ENCODE measurements at places on chromosomes 13 and 19.

DNA sequence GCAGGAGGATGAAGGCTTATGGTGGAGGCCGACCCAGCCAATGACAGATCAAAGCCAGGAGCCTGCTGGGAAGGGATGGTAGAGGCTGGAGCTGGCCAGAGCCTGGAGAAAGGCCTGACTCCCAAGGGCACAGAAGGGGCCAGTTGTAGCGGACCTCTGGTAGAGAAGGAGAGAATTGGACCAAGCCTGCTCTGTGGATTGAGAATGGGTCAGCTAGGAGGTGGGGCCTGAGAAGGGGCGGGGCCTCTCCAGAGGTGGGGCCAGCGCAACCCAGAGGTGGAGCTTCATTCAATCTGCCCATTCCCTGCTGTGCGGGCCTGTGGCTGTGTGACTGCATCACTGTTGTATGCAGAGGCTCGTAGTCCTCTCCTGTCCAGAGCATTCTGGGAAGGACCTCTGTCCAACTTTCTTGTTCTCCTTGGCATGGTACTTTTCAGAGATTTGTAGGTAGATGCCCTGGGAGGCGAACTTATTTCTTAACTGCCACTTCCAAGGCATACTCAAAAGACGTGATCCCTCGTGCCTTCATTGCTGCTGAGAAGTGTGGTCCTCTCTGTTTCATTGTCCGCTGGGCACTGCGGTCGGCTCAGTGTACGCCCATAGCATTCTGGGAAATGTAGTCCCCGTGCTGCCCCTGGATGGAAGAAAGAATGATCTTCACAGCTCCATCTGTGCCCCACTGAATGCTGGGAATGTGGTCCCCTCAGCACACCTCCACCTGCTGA is 6.7 kb downstream of the GRIN2D start:
- DNase-seq = no peak

DNA sequence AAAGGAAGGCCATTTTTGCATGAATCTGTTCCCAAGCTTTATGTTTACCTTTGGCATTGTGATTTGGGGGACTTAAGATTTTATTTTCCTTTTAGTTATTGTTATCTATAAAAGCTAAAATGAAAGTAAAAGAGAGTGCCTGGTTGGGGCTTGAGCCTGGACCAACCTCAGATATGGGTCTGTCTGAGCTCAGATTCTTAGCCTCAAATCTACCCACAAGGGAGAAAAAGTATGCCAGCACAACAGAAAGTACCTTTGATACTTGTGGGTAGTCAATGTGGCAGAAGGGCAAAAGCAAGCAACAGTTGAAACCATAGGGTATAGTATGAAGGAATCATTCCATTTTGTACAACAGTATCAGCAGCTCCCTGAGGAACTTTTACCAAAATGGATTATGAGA is 26.6 kb upstream of the KBTBD6 start:
- DNase-seq = no peak

- DNase-seq = no peak
Measured at GRCh38 chr13:93345770-93346169, 119.2 kb downstream of the GPC6 start.

DNA sequence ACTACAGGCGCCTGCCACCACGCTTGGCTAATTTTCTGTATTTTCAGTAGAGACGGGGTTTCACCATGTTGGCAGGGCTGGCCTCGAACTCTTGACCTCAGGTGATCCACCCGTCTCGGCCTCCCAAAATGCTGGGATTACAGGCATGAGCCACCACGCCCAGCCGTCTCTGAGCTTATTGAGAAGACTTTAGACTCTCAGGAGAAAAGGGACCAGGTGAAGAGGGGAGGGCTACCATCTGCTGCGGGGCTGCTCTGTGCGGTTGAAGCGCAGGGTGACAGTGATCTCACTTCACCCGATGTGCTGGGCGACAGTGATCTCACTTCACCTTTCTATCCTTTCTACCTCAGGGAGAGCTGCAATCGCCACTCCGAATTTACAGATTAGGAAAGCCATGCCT is 25.3 kb downstream of the PDCD5 start:
- DNase-seq = no peak

- DNase-seq = no peak
Measured at GRCh38 chr13:42814868-42815267, 33.5 kb downstream of the FAM216B start.

DNA sequence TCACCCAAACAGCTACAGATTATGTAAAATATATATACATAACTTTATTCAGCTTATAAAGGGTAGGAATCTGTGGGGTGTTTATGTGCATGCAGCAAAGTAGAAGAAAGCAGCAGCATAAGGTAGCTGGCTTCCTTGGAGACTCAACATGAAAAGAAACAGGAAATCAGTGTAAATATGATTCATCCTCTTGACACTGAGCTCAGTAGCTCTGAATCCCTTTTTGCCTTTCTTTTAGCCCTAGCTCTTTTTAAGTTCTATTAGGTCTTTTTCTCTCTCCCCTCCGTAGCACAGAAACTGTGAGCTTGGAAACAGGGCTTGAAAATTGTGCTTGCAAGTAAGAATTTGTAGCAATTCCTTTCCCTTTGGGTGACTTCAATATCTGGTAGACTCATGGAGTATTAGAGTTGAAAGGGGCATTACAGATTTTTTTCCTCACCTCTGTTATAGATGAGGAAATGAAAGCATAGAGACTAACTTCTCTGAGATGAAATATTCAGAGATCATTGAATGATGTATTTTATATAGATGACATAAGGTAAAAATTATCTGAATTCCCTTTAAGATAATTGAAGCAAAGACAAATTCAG is 314.4 kb downstream of the PCDH9 start:
- no peak for DNase-seq

DNA sequence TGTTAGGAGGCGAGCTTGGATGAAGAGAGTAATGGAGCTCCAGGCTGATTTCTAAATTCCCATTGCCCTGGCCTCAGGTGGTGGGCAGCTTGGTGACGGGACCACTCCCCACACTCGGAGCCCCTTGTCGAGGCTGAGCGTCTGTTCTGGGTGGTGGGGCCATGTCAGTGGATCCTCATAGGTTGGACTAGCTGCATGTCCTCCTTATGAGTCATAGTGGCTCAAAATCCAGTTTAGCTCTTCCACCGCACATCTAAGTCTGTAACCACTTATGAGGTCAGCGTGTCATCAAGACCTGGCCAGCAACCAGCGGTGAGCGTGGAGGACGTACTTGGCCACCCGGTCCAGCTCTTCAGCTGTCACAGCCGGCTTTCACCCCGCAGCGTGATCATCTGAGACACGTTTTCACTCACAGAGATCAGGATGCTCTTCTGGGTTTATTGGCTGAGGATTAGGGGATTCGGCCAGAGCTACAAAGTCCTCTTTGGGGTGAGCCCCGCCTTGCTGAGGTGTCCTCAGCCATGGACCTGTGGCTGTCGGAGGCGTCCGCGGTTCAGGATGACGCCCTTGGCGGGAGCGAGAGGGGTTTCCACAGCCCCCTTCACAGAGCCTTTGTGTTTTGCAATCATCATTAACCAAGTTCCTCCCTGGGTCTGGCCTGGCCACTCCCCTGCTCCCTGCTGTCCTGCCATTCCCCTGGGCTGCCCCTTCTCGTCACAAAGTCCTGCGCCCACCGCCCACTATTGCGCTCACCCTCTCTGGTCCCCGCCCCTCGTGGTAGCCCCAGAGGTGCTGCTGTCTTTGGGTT is 41.9 kb downstream of the ADPRHL1 start:
- no peak for DNase-seq

GRCh38 chr19:51354742-51355148 is 11.4 kb downstream of the ETFB start:
- DNase-seq = no peak

Measured in stimulated activated CD8-positive, alpha-beta memory T cell treated with anti-CD3 and anti-CD28 coated beads, Interleukin-4, amount 100 ng/mL, for 24 hours (primary cell).